ENCODE measurements at places on chromosomes 16 and 17.

- no peaks in the 10 kb centered on the region for H3K36me3 ChIP-seq
- H3K27me3 ChIP-seq, result no peaks in the 10 kb centered on the region
- no peak overlapping the region for H3K4me3 ChIP-seq
- no peaks in the 10 kb centered on the region for H3K4me1 ChIP-seq
These were observed 26.1 kb downstream of the PPL start for GRCh38 chr16:4910828-4911227.

DNA sequence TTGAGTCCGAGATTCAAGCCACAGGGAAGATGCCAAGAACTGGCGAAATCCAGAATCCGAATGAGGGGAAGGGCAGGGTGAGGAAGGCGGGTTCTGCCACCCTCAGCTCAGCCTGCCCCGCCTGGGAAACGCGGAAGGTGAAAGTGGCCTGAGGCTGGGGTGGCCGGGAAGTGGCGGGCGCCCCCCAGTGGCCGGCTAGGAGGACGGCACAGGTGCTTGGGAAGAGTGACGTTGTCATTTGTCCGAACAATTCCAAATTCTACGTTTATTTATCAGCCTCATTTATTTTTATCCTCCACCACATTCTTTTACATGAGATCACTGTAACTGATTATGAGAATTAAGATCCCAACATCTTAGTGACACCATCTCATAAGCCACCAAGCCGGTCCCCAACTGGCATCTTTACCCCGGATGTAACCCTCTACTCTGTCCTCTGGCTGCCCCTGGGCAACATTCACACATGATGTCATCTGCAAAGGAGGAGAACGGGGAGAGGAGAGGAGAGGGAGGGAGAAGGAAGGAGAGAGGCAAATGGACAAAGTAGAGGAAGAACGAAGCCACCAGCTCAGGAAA is 21.3 kb downstream of the SRCIN1 start:
- peaks cover 22% of the 10 kb centered on the region for H3K27me3 ChIP-seq
- H3K4me3 ChIP-seq, result no peak overlapping the region
- no peak overlapping the region for H3K27ac ChIP-seq
- peak; percentile 60 for DNase-seq
- peaks cover 24% of the 10 kb centered on the region for H3K4me1 ChIP-seq
- no peaks in the 10 kb centered on the region for H3K36me3 ChIP-seq

DNA sequence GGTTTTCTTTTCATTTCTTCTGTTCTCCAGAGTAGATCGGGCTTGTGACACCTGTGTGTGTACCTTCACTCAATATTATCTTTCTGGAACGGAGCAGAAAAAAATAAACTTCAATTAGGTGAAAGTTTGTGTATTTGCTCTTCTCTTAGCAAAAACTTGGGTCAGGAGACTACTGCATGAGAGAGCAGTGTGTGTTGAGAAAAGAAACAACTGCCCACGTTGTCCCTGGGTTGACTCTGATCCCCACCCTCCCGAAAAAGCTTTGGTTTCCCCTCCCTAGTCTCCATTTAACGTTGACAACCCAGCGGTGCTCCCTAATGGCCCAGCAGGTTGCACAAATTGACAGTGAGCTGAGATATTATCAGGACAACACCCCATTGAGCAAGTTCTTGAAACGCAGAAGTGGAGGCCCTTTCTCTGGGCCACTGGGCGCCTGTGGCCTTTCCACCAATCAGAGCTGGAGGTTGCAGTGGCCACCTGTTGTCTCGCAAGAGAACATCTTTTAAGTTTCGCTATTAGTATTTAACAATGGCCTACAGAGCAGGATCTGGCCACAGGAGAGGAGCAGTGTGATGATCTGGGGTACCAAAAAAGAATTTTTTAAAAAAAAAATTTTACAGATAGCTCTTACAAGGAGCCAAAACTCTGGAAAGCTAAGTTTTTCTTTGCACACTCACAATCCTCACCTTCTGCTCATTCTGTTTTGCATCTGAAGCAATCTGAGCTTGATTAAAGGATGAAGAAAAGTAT is 1.5 kb upstream of the TOX3 start:
- H3K4me3 ChIP-seq, result no peak overlapping the region
- peaks cover 9% of the 10 kb centered on the region for H3K4me1 ChIP-seq
- no peaks in the 10 kb centered on the region for H3K36me3 ChIP-seq
- H3K27ac ChIP-seq, result no peak overlapping the region
- DNase-seq, result no peak
- H3K27me3 ChIP-seq, result peaks cover 63% of the 10 kb centered on the region

- H3K4me3 ChIP-seq, result no peak overlapping the region
- peak; percentile 46 for DNase-seq
These were observed 36.8 kb downstream of the NLRC5 start for GRCh38 chr16:57025941-57026777.

- no peaks in the 10 kb centered on the region for H3K4me1 ChIP-seq
- H3K27me3 ChIP-seq, result no peaks in the 10 kb centered on the region
- no peak for DNase-seq
These were observed 585.3 kb downstream of the KCNJ18 start for GRCh38 chr17:22277595-22277994.

DNA sequence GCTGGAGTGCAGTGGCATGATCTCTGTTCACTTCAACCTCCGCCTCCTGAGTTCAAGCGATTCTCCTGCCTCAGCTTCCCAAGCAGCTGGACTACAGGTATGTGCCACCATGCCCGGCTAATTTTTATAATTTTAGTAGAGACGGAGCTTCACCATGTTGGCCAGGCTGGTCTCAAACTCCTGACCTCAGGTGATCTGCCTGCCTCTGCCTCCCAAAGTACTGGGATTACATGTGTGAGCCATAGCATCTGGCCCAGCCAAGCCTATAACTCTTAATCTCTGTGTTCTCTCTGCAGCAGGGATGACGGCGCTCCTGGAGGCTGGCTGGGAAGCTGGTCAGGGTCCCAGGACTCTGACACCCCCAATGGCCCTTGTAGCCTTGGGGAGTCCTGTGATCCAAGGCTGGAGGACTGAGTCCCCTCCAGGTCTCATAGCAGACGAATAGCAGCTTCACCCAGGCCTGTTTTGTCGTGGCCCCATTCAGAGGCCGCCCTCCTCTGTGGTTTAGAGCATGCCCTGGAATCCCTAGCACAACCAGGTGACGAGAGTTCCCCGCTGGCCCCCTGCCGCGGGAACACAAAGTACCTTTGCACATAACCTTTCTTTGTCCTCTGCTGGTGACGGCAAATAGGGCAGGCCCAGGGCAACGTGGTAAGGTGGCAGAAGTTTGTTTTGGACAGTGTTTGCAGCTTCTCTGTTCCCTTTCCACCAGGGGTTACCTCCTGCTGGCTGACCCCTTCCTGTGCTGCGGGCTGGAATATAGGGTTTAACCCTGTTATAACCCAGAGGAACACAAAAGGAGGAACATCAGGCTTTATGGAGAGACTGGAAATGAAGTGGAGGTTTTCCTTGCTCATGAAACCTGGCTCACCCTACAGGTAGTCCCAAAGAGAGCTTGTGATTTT is 43.0 kb upstream of the TOB1 start:
- no peaks in the 10 kb centered on the region for H3K27me3 ChIP-seq
- no peak overlapping the region for H3K4me3 ChIP-seq
- H3K27ac ChIP-seq, result no peak overlapping the region

GRCh38 chr17:58265902-58266875 is 14.5 kb downstream of the MPO start:
- H3K4me3 ChIP-seq, result no peak overlapping the region
- H3K36me3 ChIP-seq, result peaks cover 19% of the 10 kb centered on the region

- H3K4me1 ChIP-seq, result peaks cover 25% of the 10 kb centered on the region
- peaks cover 1% of the 10 kb centered on the region for H3K27me3 ChIP-seq
- no peak for DNase-seq
- H3K36me3 ChIP-seq, result no peaks in the 10 kb centered on the region
- H3K4me3 ChIP-seq, result no peak overlapping the region
- no peak overlapping the region for H3K27ac ChIP-seq
These were observed 8.2 kb downstream of the IGFBP4 start for GRCh38 chr17:40451420-40451819.

- DNase-seq, result no peak
- H3K36me3 ChIP-seq, result no peaks in the 10 kb centered on the region
- H3K27me3 ChIP-seq, result no peaks in the 10 kb centered on the region
- peaks cover 16% of the 10 kb centered on the region for H3K4me1 ChIP-seq
These were observed 10.4 kb downstream of the CDC42EP4 start for GRCh38 chr17:73301369-73301768.

DNA sequence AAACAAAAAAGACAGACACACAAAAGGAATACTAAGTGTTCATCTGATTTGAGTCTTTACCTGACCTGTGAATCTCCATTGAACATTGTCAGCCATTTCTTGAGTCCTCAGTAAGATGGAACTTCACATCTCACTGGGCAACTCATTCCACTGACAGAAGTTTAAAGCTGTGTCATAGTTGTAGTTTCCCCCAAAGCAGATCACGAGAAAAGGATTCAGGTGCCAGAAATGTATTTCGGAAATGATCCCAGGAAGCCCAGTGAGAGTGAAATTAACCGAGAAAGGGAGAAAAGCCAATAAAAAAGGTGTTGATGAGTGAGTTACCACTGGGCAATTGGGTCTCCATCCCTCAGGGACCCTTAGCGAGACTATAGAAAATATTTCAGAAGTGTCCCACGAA is 6.5 kb downstream of the CHD9 start:
- peaks cover 2% of the 10 kb centered on the region for H3K4me1 ChIP-seq
- H3K36me3 ChIP-seq, result no peaks in the 10 kb centered on the region
- no peak overlapping the region for H3K4me3 ChIP-seq
- H3K27me3 ChIP-seq, result no peaks in the 10 kb centered on the region

DNA sequence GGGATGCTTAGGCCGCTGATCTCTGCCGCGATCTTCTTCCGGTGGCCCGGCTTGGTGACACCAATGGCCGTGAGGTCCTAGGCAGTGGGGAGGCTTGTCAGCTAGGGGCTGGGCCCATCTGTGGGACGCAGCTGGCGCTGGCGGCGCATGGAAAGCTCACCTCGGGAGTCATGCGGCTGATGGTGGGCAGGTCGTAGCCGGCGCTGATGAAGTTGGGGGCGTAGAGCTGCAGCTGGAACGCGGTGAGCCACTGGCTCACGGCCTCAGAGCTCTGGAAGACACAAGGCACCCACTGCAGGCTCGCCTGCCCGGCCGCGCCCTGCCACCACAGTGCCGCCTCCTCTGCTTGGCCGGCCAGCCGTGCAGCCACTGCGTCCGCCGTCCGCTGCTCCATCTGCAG is 12.7 kb downstream of the CASKIN1 start:
- H3K27ac ChIP-seq, result no peak overlapping the region
- H3K4me1 ChIP-seq, result no peaks in the 10 kb centered on the region
- DNase-seq, result no peak
- H3K36me3 ChIP-seq, result no peaks in the 10 kb centered on the region

- no peaks in the 10 kb centered on the region for H3K4me1 ChIP-seq
- DNase-seq, result peak; percentile 57
- no peak overlapping the region for H3K4me3 ChIP-seq
- no peak overlapping the region for H3K27ac ChIP-seq
- no peaks in the 10 kb centered on the region for H3K27me3 ChIP-seq
These were observed 58.3 kb upstream of the LGALS9 start for GRCh38 chr17:27572665-27573064.

DNA sequence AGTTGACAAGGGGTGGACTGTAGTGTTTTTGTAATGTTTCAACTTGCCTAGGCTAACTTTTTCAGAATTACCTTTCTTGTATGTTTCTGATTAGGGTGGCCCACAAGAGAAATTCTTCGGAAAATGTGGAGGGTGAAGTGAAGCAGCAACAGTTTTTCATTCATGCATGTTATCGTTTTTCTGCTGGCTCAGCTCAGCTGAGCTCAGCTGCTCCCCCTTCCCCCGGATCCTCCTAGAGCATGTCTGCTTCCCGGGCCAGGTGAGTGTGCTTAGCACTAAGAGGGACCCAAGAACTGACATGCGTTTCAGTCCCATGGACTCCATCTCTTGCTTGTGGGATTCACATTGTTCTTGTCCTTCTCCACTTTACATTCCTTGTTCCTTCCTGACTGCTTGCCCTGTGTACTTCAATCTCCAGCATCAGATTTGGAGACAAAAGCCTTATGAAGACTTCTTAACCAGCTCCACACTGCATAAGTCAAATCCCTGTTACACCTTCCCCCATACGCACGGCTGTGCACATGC is 33.6 kb downstream of the SCPEP1 start:
- no peak overlapping the region for H3K27ac ChIP-seq
- no peak overlapping the region for H3K4me3 ChIP-seq
- no peaks in the 10 kb centered on the region for H3K36me3 ChIP-seq
- peaks cover 11% of the 10 kb centered on the region for H3K27me3 ChIP-seq
- peaks cover 2% of the 10 kb centered on the region for H3K4me1 ChIP-seq

GRCh38 chr16:10226141-10226986 is 44.1 kb upstream of the GRIN2A start:
- H3K4me1 ChIP-seq, result no peaks in the 10 kb centered on the region
- H3K36me3 ChIP-seq, result no peaks in the 10 kb centered on the region
- DNase-seq, result peak; percentile 5
- peaks cover 3% of the 10 kb centered on the region for H3K27me3 ChIP-seq

DNA sequence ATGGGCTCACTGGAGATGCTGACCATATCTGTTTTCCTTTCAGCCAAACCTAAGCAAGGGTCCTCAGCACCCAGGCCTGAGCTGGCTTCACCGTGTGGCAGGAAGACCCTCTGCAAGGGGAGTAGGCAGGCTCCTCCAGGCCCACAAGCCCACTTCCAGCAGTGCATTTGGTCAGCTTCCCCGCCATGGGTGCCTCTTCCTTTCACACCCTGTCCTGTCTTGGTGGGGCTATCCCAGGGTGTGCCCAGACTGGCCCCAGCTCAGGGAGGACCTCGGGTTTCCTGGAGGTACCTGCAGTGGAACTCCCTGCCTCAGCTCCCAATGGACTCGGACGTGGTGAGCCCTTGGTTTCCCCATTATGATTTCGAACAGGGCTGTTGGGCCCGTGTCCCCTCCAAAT is 12.7 kb upstream of the KRTAP17-1 start:
- no peak overlapping the region for H3K27ac ChIP-seq
- no peaks in the 10 kb centered on the region for H3K36me3 ChIP-seq
- no peaks in the 10 kb centered on the region for H3K4me1 ChIP-seq
- DNase-seq, result no peak
- no peak overlapping the region for H3K4me3 ChIP-seq

DNA sequence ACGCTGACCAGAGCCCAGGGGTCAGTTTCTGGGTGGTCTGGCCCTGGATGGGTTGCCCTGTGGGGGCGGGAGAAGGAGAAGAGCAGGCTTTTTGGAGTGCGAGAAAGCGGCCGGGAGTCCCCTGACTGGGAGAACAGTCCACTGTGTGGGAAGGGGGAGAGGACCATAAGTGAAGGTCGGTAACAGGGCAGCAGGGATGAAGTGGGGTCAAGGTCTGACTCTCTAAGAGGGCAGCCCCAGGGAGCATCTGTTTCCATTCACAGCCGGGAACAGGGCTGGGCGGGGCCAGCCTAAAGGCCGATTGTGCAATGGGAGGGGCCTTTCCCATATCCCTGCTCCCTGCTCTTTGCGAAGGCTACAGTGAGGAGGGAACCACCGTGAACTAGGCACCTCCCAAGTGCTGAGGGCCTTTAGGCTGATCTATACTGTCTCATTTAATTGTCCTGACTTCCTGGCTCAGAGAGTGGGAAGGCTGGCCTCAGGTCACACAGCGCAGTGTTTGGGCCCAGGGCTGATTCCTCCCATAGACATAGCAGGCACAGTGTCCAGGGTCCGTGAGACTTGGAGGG is 10.4 kb upstream of the WFDC1 start:
- H3K27me3 ChIP-seq, result no peaks in the 10 kb centered on the region
- H3K4me3 ChIP-seq, result no peak overlapping the region
- no peak overlapping the region for H3K27ac ChIP-seq
- no peak for DNase-seq
- H3K36me3 ChIP-seq, result no peaks in the 10 kb centered on the region
- no peaks in the 10 kb centered on the region for H3K4me1 ChIP-seq

GRCh38 chr16:35569413-35569812 is 2110.0 kb downstream of the TP53TG3F start:
- no peak overlapping the region for H3K4me3 ChIP-seq
- H3K27me3 ChIP-seq, result no peaks in the 10 kb centered on the region
- DNase-seq, result no peak
- H3K27ac ChIP-seq, result no peak overlapping the region
- no peaks in the 10 kb centered on the region for H3K4me1 ChIP-seq

- DNase-seq, result no peak
- no peaks in the 10 kb centered on the region for H3K36me3 ChIP-seq
- H3K27me3 ChIP-seq, result peaks cover 14% of the 10 kb centered on the region
- H3K4me3 ChIP-seq, result no peak overlapping the region
These were observed 480.1 kb downstream of the SOX9 start for GRCh38 chr17:72600934-72601333.
